ENCODE measurements at places on chromosomes 1 and 21. TPM values are rescaled to one million over a fixed set of nuclear protein-coding genes. Genes with fewer than 3 reads are reported as not detected.

DNA sequence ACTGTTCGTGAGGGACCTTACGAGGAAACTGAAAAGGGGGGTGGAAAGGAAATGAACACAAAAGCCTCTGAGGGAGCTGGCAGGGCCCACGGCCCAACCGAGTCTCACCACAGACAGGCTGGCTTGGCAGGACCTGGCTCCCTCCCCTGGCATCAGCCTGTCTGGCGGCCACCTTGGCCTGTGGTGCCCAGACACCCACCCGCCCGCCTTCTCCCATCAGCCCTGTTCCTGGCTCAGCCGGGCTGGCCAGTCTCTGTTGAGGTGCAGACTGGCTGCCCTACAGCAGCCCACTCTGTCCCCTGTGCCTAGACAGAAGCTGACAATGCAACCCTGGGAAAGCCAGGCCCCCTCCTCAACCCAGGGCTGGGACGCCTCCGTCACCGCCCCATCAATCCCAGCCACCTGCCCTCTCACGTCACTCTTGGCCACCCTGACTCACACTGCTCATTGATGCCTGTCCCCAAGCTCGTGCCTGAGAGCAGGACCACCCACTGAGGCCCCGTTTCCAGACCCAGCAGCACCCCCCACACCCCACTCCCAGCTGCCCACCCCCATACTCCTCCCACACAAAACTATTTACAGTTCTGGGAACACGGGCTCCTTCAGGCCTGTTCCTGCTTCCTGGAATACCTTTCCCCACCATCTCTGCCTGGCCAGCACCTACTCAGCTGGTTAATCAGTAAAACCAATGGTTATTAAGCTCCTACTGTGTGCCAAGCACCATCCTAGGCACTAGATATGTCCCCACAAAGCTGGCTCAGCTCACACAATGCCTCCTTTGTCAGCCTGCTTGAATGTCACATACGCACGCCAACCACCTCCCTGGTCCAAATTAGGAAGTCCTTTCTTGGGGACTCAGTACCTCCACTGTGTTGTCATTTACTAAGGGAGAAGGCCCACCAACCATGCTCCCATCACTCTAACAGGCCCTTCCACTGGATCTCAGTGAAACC, 22.7 kb downstream of the SDC3 start:
- no peak for DNase-seq

Gene KIF2C
- 38.3 TPM for total RNA-seq

- DNase-seq, result no peak
Measured at GRCh38 chr1:200173097-200173618, 145.6 kb downstream of the NR5A2 start.

Gene KIAA0040
- total RNA-seq, result 34.5 TPM

Gene PCP4L1
- not detected for total RNA-seq

- DNase-seq, result no peak
Measured at GRCh38 chr1:15758953-15759661, 512 bp downstream of the FBLIM1 start.

- DNase-seq, result no peak
Measured at GRCh38 chr1:183778045-183778444, 26.9 kb upstream of the RGL1 start.

Gene PYHIN1
- total RNA-seq, result not detected

DNA sequence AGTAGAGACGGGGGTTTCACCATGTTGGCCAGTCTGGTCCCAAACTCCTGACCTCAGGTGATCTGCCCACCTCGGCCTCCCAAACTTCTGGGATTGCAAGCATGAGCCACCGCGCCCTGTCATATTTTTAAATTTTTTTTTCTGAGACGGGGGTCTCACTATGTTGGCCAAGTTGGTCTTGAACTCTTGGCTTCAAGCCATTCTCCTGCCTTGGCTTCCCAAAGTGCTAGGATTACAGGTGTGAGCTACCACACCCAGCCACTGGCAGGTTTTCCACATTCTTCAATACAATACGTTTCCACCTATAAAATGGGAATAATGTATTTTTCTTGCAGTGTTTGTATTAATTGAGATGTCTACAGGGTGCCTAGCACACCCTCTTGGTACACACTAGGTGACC, 3.4 kb upstream of the LEFTY1 start:
- DNase-seq, result no peak

Gene CIART
- 0.86 TPM for total RNA-seq

Gene LCA5L
- total RNA-seq, result 0.21 TPM

DNA sequence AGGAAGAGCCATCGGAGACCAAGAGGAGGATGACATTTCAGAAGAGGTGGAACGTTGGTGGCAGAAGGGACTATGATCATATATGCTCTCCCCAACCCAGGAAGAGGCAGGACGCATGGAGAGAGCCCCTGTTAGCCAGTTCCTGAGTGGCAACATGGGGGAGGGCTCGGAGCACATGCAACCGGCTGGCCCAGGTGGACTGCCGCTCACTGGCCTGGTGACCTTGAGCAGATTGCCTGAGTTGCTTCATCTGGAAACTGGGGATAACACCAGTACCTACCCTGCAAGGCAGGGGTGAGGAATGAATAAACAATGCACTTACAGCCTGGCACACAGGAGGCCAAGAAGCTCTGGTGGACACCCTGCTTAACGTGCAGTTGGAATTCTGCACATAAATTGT, 29.0 kb downstream of the SYT6 start:
- no peak for DNase-seq

- DNase-seq, result no peak
Measured at GRCh38 chr1:53585129-53585528, 125.9 kb downstream of the DMRTB1 start.

DNA sequence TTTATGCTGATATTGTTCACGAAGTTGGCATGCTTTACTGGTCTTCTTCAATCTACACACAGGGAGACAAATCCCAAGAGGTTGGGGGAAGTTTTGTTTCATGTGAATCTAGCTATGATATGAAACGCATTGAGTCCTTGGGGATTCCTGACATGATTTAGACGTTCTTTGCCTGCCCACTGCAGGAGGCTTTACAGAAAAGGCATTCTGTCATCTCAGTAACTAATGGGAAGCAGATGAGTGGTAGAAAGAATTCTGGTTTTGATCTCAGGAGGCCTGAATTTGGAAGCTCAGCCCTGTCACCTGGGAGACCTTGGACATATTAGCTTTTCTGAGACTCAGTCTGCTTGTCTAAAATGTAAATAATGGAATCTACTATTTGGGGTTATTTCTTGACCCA, 383.0 kb upstream of the NFIA start:
- no peak for DNase-seq

DNA sequence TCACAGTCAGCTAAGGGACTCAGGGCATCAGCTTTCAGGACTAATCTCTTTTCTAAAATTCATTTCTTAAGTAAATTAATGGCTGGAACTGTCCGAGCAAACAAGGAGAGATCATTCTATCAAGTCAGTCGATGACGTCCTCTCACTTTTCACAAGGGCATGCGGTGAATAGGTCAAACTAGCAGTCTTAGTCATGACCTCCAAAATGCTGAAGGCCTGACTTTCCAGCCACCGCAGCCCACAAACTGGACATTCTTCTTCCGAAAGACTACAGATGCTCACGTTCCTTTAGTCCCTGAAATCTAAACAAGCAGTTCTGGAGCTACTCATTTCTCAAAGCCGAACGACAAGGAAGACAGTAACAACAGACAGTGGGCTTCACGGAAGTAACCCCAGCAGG, 127.9 kb downstream of the TIAM1 start:
- no peak for DNase-seq

Data from pulmonary artery endothelial cell (primary cell).